ENCODE measurements at places on chromosomes 16 and 17.

- no peak for DNase-seq
Measured at GRCh38 chr17:53191878-53192277, 630.8 kb upstream of the KIF2B start.

DNA sequence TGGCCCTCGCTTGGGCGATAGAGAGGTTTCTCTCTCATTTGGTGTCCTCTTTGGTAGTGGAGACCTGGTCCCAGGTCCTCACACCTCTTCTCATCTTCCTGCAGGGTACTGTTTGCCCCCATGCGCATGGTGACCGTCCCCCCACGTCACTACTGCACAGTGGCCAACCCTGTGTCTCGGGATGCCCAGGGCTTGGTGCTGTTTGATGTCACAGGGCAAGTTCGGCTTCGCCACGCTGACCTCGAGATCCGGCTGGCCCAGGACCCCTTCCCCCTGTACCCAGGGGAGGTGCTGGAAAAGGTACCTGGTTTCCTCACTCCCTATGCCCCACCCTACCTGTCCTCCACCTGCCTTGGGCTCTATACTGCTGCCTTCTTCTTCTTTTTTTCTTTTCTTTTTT lies 10.5 kb downstream of the MVP start:
- DNase-seq: no peak

DNA sequence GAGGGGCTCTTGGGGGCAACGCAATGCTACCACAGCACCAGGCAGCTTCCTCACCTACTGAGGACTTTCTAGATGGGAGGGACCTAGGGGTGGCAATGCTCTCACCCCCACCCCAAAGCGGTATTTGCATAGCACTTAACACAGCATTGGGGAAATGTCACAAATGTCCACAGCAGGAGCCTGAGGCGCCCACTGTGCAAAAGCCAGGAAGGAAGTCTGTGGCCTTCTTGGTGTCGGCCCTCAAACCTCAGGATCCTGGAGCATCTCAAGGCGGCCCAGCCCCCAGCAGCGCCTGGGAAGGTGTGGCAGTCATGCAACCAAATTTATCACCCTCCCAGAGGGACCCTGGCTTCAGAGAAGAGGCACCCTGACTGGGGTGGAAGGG lies 45.3 kb downstream of the WNT3 start:
- no peak for DNase-seq

DNA sequence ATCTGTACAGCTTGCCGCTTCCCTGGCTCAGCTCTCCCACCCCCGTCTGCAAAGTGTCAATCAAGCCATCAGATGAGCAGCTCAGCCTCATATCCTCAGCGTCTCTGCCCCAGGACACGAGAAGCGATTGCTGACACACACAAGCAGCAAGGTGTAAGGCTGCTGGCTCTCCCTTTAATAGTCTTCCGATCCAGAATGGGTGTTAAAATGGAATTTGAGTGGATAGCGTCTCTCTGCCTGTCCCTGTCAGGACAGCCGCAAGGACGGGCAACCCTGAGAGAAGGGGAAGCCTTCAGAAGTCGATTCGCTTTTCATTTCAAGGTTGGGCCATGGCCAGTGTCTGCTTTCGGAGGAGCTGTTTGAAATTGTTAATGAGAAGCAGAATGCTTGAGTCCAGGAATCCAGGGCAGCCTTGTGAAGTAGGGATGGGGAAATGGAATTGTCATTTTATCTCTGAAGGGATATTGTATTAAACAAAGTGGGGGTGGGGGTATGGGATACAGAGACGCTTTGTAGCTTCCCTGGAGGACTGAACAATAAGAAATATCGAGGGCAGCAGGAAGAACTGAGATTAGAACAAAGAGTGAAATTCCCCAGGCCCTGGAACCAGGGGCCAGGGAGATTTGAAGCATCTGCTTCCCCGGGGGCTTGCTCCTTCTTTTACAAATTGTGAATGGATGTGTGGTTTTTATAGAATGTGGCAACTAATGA lies 4.7 kb upstream of the PIPOX start:
- DNase-seq: no peak

DNA sequence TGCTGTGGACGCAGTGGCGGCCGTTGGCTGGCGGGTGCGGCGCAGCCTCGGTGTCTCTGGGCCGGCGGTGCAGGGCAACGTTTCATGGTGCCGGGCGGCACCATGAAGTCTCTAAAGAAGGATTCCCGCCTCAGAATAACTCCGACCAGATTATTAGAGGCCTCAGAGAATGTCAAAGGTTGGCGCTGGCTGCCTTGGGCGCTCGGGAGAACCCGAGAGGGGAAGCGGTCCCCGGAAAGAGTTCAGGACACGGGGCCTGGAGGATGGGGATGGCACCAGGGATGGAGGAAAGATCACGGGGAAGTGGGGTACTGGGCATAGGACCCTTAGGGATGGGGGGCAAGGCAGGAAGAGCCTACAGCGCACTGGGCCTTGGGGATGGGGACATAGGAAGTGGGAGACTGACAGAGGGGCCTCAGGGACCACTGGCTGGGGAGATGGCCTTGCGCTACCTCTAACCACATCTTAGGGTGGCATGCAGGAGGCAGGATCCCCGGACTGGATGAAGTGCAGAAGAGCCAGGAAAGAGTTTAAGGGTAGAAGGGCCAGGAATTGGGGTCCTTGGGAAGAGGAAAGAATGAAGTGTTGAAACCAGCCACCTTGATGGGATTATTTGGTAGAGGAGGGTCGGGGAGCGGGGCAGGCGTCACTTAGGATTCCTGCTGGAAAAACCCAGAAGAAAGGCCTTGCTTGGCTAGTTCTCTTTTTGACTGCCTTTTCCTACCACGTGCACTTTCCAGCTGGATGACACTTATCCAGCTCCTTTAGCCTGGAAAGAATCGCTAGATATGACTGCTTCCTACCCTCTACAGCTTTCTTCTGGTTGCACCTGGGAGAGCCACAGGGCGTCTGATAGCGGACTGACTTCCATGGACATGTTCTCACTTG lies 578 bp downstream of the MYCBPAP start:
- no peak for DNase-seq

DNA sequence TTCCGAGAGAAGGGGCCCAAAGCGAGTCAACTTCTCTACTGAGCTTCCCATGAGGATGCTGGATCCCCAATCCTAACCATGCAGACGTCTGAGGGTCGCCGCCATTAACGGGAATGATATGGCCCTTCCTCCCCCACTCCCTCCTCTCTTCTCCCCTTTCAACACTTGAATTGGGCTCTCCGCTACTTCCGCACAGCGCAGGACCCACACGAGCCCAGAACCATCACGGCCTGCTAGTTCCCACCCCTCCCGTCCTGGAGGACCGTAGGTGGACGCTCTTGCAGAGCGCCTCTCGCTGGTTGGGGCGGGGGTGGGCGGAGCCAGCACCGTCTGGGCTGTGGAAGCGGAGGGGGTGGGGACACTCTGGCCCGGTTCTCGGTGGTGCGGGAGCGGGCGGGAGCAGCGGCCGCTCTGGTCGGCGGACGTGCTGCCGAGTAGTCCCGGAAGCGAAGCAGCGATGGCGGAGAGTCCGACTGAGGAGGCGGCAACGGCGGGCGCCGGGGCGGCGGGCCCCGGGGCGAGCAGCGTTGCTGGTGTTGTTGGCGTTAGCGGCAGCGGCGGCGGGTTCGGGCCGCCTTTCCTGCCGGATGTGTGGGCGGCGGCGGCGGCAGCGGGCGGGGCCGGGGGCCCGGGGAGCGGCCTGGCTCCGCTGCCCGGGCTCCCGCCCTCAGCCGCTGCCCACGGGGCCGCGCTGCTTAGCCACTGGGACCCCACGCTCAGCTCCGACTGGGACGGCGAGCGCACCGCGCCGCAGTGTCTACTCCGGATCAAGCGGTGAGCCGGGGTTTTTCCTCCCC lies at the start of gene UBE2Z:
TSS of gene UBE2Z (plus strand) at position 361 of the 797 bp plus-strand sequence. CDS start at position 458, 97 bp downstream.
- peak; percentile 80 for DNase-seq

- peak; percentile 42 for DNase-seq
Measured at GRCh38 chr16:81493755-81494433, 49.3 kb downstream of the CMIP start.

DNA sequence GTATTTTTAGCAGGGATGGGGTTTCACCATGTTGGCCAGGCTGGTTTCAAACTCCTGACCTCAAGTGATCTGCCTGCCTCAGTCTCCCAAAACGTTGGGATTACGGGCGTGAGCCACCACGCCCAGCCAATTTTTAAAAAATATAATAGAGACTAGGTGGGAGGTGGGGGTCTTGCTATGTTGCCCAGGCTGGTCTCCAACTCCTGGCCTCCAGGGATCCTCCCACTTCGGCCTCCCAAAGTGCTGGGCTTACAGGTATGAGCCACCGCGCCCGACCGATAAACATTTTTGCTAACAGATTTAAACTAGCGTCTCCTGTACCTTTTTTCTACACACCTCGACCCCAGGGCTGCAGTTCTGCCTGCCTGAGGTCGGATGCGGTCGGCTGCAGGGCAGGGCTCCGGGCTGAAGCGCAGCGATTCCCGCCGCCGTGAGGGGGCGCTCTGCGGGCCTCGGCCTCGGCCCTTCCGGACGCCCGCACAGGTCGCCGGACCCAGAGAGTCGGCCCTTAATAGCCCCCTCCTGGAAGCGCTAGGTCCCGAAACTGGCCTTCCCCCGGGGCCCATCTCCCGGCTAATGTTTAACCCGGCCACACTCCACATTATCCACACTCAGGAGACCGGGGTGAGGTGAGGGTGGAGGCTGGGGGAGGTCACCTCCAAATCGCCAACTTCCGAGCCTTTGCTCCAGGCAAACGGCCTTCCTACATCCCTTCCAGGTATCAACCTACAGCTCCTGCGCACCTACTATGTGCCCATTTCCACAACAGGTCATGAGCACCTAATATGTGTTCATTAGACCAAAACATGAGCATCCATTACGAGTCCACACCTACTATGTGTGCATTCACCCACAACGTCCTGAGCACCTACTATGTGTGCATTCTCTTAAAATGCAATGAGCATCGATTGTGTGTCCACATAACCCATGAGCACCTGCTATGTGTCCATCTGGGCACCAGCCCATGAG lies 2.0 kb upstream of the GLIS2 start:
- DNase-seq: no peak
